ENCODE measurements at places on chromosomes 4 and X.

- no peak for DNase-seq
Measured at GRCh38 chr4:7721984-7722551, 217.6 kb downstream of the AFAP1 start.

DNA sequence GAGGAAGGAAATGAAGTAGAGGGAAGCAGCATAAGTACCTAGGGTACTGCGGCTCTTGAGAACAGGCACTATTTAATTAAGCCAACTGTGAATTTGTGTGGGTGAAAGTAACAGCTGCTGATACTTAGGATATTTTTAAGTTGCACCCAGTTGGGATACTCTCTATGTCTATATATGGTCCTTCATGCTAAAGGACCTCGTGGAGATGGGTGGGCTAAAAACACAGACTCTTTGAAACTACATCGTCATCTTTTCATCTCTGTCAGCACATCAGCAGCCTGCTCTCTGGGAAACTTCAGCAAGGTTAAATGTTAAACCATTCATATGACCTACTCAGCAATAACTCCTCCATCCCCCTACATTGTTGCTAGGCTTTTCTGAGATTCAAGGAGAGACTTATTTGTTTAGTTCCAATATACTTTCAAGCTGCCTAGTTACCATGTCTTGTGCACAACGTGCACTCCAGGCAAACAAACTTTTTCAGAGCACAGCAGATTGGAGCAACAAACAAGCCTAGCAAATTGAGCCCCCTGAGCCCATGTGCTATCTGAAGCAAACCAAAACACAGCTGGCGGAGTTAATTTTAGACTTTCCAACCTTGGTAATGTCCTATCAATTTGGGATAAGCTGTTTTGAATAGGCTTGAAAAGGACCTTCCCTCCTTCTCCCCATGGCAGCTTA, 6.2 kb upstream of the MOB1B start:
- DNase-seq, result no peak

GRCh38 chr4:110615353-110616237, 7.3 kb downstream of the PITX2 start:
- no peak for DNase-seq

GRCh38 chr4:71453531-71453930, 114.7 kb downstream of the SLC4A4 start:
- no peak for DNase-seq

DNA sequence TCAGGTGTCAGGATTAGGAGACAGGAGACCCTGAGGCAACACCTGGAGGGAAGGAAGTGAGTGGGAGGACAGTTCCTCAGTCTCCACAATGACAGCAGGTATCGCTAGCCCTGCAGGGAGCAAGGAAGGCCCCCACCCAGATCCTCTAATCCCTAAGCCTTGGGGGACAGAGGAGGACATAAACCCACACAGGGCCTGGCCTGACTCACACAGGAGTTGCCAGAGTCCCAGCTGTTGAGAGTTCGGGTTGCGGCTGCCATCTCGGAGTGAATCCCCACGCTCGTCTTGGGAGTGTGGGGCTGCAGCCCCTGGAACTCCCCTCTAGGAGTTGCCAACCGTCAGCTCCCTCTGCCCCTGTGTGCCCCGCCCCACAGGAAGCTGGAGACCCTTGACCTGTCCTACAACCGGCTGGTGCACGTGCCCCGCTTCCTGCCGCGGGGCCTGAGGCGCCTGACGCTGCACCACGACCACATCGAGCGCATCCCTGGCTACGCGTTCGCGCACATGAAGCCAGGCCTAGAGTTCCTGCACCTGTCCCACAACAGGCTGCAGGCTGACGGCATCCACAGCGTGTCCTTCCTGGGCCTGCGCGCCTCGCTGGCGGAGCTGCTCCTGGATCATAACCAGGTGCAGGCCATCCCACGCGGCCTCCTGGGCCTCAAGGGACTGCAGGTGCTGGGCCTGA, 9.2 kb upstream of the BGN start:
- DNase-seq, result no peak

GRCh38 chrX:48940404-48940955, 16.9 kb downstream of the OTUD5 start:
- no peak for DNase-seq

DNA sequence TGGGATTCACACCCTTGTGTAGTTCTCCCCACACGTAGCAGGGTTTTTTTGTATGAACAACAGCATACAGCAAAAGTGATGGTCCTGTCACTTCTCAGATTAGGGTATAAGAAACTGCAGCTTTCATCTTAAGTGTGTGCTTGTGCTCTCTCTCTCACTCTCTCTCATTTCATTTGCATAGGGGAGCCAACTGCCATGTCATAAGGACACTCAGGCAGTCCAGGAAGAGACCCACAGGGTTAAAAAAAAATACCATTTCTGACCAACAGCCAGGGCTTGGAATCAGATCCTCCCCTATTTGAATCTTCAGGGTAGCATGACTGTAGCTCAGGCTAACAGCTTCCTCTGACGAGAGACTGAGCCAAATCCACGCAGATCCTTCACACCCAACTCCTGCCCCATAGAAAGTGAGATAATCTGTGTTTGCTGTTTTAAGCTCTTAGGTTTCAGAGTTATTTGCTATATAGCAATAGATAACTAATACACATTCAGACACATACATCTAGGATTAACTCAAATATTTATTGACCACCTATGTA, 331.2 kb downstream of the PAPSS1 start:
- no peak for DNase-seq

GRCh38 chrX:101685923-101686322, 26.3 kb upstream of the ARMCX2 start:
- no peak for DNase-seq

- DNase-seq, result no peak
Measured at GRCh38 chr4:119211867-119212233, 663 bp upstream of the USP53 start.

DNA sequence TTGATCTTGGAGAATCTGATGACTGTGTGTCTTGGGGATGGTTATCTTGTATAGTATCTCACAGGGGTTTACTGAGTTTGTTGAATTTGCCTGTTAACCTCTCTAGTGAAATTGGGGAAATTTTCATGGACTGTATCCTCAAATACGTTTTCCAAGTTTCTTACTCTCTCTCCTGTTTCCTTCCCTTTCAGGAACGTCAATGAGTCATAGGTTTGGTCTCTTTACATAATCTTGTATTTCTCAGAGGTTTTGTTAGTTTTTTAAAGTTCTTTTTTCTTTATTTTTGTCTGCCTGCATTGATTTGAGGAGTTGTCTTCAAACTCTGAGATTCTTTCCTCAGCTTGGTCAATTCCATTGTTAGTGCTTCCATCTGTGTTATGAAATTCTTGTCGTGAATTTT, 227.7 kb upstream of the GPRIN3 start:
- DNase-seq, result no peak

GRCh38 chr4:38612646-38613414, 51.2 kb upstream of the KLF3 start:
- DNase-seq, result no peak

DNA sequence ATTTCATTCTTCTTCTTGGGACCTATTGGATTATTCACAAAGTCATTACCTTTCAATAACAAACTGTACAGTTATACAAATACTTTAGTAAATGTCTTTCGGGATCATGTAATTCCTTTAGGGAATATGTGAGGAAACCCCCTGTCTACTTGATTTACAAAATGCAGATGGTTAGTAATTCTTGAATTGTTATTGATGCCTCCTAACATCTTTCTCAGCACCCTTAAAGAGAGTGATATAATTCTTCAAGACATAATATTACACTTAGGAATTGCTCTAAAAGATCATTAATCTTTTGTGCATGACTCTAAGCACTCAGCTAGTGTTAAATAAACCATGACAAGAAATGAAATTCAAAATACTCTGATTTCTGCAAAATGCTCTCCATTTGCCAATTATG, 988.1 kb upstream of the HS3ST1 start:
- no peak for DNase-seq
